Kidney epithelial cell (primary cell): ENCODE measurements at places on chromosomes 2 and 18.

DNA sequence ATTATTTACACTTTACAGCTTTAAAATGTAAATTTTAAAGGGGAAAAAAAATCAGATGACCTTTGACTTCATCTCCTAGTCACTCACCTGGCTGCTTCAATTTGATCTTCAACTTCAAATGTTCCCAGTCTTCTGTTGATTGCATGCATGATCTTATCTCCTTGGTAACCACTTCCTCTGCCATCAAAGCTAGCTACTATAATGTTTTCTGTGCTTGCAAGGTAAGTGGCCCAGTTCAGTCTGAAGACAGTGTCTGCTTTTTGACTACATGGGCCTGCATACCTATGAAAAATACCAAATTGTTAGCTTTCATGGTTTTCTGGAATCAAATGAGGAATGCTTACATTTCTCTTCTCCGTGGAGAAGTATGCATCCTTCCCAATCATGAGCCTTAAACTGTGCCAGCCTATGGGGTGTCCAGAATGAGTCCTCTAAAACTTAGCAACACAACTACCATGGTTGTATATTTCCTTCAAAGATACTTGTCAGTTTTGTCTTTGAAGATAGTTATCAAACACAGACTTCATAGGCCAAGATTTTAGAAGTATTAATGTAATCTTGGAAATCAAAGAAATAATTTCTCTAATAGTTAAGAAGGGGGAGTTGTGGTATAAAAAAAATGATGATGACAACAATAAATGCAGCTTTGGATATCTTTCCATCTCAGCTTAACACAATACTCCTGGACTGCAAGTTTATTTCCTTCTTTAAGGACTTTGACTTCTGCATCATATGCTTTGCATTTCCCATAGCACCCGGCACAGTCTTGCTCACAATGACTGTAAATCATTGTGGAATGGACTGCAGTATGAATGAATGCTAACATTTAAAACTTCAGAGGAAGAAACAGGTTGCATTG is 62.1 kb downstream of the DPP4 start:
- no peak for DNase-seq

GRCh38 chr2:196589419-196589818 is 50.1 kb upstream of the CCDC150 start:
- DNase-seq = no peak

DNA sequence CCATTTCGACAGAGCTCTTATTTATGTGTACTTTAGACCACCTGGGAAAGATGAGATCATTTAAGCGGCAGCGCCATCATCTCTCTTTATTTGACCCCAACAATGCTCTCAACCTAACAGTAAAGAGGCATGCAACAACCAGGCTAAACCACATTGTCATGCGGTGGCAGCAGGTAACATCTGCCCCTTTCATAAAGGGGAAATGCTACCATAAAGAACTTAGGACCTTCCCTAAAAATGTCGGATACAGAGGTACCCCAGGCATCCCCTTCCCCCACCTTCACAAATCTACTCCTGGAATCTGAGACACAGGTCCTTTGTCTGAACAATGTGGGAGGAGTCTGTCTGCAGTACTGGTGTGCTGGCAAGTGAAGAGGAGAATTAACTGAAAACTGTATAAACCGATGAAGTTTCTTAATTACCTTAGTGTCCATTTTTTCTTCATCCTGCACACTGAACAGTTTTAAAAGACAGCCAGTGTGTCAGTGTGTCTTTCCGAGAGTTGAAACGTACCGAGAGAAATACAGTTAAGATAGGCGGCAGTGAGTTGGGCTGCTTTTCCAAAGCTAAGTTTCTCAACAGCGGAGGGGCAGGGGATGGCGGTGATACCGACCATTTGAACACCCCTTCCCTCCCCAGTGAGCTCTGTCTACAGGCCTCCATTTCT is 1.9 kb downstream of the MEX3C start:
- peak; percentile 54 for DNase-seq

- DNase-seq = no peak
Observed at GRCh38 chr2:36677996-36678605, 18.4 kb upstream of the VIT start.

GRCh38 chr2:147639891-147640290 is 204.9 kb upstream of the ACVR2A start:
- no peak for DNase-seq

- DNase-seq = no peak
Observed at GRCh38 chr2:31300309-31300708, 66.4 kb downstream of the EHD3 start.
